ENCODE measurements at places on chromosomes 5 and 9. TPM values are rescaled to one million over a fixed set of nuclear protein-coding genes. Genes with fewer than 3 reads are reported as not detected.

TRPM6 gene
- not detected for total RNA-seq

CA9 gene
- 0.19 TPM for total RNA-seq

SLC6A19 gene
- not detected for total RNA-seq

DNA sequence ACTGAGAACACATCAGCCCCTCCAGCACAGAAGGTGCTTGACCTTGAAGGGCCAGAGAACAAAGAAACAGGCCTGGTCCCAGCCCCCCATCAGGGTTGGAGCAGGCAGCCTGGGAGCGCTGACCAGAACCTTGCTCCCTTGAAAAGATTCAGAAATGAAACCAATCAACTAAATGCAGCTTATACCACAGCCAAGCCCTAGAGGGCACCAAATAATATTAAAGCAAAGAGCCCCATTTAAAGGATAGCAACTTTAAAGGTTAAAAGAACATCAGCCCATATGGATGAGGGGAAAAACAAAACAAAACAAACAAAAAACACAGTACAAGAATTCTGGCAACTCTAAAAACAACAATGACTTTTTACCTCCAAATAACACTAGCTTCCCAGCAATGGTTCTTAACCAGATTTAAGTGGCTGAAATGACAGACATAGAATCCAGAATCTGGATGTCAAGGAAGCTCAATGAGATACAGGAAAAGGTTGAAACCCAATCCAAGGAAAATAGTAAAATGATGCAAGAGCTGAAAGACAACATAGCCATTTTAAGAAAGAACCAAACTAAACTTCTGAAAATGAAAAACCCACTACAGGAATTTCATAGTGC lies 471.9 kb downstream of the MTRR start:
- no peak for DNase-seq

GRCh38 chr9:89715318-89715858 lies 110.6 kb downstream of the GADD45G start:
- DNase-seq, result no peak

DNA sequence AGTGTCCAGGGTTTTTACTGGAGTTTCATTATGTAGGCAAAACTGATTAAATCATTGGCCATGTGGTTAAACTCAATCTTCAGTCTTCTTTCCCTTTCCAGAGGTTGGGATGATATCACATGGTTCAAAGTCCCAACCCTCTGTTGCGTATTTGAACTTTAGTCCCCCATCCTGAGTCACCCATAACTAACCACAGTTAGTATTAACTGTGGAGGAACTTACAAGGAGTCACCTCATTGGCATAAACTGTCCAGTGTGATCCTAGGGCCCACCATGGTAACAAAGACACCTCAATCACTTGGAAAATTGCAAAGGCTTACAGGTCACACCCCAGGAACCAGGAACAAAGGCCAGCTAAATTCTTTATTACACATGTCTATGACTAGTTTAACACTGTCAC lies 188.5 kb downstream of the COX7C start:
- DNase-seq, result no peak

DNA sequence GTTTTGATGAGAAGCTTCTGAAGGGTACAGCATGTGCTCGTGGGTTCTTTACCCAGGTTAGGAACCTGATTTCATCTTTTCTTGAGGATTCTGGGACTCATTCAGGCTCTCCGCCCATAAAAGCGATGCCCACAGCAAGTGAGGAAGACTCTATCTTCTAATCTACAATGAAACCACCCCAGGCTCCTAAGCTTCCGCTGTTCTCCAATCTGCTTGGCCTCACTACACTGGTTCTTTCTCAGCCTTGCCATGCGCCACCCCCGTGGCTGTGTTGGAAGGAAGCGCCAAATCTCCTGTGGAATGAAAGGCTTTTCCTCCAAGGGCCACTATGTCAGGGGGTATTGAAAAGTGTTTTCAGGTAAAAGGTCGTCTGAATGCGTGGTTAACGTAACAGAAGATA lies 135.6 kb downstream of the MYO10 start:
- DNase-seq, result no peak

DNA sequence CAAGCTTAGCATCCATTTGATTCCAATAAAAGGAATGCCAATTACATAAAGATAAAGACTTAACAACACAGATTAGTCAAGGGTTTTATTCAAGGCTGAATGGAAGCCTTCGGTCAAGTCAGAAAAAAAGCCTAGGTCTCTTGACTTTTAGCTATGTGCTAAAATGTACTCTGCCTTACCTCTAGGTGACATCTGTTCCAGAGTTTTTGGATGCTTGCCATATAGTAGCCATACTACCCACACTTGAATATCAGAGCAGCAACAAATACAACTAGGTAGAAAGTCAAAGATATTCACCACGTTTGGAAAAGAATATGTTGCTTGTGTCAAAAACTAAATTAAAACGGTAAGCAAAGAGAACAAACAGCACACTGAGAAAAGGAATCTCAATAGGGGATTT lies 484.7 kb downstream of the ELAVL2 start:
- no peak for DNase-seq

Measured in T-cell (primary cell).